ENCODE measurements at places on chromosomes 2 and 18. TPM values are rescaled to one million over a fixed set of nuclear protein-coding genes. Genes with fewer than 3 reads are reported as not detected.

Gene CFAP221
- total RNA-seq: 20.0 TPM

Gene STK25
- 125 TPM for total RNA-seq

Gene FBXO41
- total RNA-seq: 2.4 TPM

Gene OTX1
- 0.55 TPM for total RNA-seq

Gene MC2R
- total RNA-seq: not detected

Gene KCNF1
- not detected for total RNA-seq

Gene IHH
- total RNA-seq: 1.0 TPM

Gene PLEK
- 67.3 TPM for total RNA-seq

Gene MC4R
- 0.16 TPM for total RNA-seq

Gene SCN2A
- 0.58 TPM for total RNA-seq

Gene RAB6C
- not detected for total RNA-seq

Gene CKAP2L
- 5.2 TPM for total RNA-seq

Gene KIAA2012
- total RNA-seq: not detected

Gene ANKZF1
- total RNA-seq: 34.5 TPM

Gene TGFBRAP1
- 23.3 TPM for total RNA-seq

Gene CLEC4F
- 0.31 TPM for total RNA-seq

Gene BUB1
- 10.9 TPM for total RNA-seq

Gene MARCHF4
- total RNA-seq: not detected

Gene HJURP
- total RNA-seq: 1.8 TPM

Gene CTAGE1
- total RNA-seq: not detected

Gene RETSAT
- total RNA-seq: 68.1 TPM

Gene SCG2
- total RNA-seq: 3.8 TPM

Gene GNLY
- total RNA-seq: 10.5 TPM

Gene THOC1
- 29.8 TPM for total RNA-seq

Gene CRACDL
- total RNA-seq: 15.2 TPM

Gene MAPK4
- 0.89 TPM for total RNA-seq

Gene ATP6V1B1
- total RNA-seq: 0.89 TPM

Gene CYS1
- 0.60 TPM for total RNA-seq

Gene OR6B2
- total RNA-seq: not detected

Gene RFTN2
- total RNA-seq: 4.5 TPM

Gene PLEKHH2
- total RNA-seq: 29.1 TPM

Gene TRIM54
- total RNA-seq: 0.17 TPM

Gene OXER1
- total RNA-seq: 1.7 TPM

Gene HOXD8
- 0.32 TPM for total RNA-seq

Gene TMEFF2
- total RNA-seq: not detected

Gene LYPD6B
- 0.81 TPM for total RNA-seq

Gene OBSL1
- total RNA-seq: 65.0 TPM

Gene RPRM
- 0.50 TPM for total RNA-seq

Gene DSC2
- 21.0 TPM for total RNA-seq

Gene GATA6
- 29.9 TPM for total RNA-seq

Gene SLC39A6
- 33.9 TPM for total RNA-seq

Gene SERPINB12
- not detected for total RNA-seq

Gene SP100
- total RNA-seq: 134 TPM

Gene TXNDC2
- total RNA-seq: 0.18 TPM

Gene CPO
- 0.37 TPM for total RNA-seq

Gene CCDC121
- 3.0 TPM for total RNA-seq

Gene SDC1
- total RNA-seq: 127 TPM

Gene FZD7
- 17.6 TPM for total RNA-seq

Gene PROM2
- 16.4 TPM for total RNA-seq

Gene ST6GAL2
- total RNA-seq: 2.2 TPM

Gene LIMS4
- 1.6 TPM for total RNA-seq

Gene VIL1
- total RNA-seq: not detected

Gene DCDC2C
- total RNA-seq: not detected

Gene FSHR
- total RNA-seq: not detected

Gene IL1RN
- total RNA-seq: 67.1 TPM

Gene HMSD
- total RNA-seq: 10.8 TPM

Data from left lung (tissue), 14 donors.